ENCODE measurements at places on chromosomes 1 and 21.

- DNase-seq, result peak; percentile 43
These were observed 74.8 kb downstream of the MORN1 start for GRCh38 chr1:2316451-2316961.

DNA sequence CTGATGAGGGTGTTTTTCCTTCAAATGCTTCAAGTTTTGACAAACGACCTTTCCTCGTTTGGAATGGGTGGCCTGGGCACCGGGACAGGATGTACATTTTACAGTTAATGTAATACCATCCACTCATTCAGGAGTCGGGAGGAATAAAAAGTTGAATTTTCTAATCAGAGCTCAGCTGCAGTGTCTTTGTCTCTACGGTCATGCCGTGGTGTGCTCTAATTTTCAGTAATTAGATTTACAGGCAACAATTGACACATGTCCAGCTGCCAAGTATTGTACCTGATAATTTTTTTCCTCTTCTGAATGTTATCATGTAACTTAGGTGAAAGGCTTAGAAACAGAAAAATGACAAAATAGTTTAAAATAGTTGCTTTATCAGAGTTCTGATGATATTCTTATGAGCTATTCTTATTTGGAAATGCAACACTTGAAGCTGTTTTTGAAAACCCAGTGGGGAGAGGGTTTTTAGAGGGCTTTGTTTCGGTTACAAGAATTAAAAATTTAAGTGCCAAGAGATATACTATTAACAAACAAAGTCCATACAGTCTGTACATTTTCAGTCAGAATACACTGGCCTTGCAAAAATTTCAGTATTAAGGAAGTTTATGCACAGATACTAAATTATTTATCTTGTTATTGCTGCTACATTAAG lies 1.0 kb downstream of the CDKN2C start:
- no peak for DNase-seq

DNA sequence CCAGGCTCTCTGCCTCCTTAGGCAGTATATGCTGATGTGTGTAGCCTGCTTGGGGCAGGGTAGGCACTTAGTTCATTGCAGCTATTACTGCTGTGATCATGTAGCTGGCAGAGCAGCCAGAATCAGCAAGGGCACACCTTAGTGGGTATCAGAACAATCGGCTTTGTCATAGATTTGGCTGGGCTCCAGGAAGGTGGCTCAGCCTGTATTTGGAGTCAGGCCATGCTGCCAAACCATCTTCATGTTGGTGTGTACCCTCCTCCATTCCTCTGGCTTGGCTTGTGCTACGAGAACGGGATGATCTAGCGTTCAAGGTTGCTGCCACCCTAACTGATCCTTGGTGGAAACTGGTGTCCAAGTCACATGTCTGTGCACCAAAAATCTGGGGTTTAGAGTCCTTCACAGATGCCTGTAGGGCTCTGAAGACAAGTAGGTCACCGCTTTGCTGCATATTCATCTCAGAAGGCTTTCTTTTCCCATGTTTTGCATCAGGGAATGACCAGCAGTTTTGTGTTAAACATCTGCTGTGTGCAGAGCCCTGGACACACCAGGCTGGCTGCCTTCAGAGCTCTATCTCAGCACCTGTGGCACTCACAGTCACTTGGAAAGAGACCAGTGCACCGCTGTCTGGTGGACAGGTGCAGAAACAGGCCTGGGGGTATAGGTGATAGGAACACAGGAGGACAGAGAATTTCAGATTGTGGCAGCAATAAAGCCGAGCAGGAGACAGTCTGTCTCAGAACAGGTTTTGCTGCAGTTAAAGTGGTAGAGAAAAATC lies 23.7 kb downstream of the VANGL1 start:
- no peak for DNase-seq

- no peak for DNase-seq
These were observed 593.3 kb upstream of the NCAM2 start for GRCh38 chr21:20404915-20405314.

DNA sequence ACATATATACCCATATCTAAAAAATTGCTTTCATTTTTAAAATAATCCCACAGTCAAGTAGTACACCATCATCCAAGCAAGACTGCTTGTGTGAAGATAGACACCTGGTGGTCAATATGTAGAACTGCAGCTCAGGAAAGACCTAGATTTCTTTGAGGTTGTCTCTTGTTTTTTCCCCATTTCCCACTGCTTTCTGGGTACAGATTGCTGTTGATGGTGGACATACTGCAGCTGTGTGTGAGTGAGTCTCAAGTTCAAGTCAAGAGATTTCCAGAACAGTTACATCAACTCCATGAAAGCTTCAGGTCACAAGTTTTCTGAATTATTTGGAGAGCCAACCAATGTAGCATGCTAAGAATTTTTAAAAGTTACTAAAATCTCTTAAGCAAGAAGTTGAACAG lies 306.4 kb downstream of the DUSP10 start:
- no peak for DNase-seq

DNA sequence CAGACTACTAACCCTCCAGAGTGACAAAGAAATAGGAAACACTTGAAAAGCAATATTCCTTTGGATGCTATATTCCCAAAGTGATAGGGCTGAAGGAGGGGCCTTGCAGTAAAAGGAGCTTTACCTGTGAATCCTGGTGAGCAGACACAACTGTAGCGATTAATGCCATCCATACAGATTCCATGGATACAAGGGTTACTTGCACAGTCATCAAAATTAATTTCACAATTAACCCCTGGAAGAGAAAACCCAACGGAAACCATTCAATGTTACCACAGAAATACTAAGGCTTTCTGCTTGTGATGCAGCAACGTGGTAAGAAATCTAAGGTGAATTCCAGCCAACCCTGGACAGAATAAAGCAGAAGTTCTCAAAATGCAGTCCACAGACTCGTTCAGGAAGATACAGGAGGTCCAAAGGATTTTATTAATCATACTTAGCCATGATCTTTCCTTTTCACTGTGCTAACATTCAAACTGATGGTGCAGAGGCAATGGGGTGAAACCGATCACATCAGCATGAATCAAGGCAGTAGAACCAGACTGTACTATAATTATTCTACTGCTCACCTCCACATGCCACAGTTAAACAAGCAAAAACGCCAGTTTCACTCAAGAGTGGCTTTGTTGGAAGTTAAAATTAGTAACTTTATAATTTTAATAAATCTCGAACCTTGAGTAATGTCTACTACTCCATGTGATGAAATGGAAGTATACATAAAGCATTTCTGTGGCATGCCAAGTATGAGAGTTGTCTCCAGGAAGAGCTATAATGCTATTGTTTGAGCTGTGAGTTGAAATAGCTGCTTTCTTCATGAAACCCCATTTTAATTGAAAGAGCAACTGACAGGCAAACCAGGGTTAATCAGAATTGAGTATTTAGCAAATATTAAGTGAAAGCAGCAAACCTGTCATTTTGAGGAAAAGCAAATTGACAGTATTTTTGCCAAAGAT lies 63.2 kb upstream of the ADAM30 start:
- DNase-seq, result no peak

DNA sequence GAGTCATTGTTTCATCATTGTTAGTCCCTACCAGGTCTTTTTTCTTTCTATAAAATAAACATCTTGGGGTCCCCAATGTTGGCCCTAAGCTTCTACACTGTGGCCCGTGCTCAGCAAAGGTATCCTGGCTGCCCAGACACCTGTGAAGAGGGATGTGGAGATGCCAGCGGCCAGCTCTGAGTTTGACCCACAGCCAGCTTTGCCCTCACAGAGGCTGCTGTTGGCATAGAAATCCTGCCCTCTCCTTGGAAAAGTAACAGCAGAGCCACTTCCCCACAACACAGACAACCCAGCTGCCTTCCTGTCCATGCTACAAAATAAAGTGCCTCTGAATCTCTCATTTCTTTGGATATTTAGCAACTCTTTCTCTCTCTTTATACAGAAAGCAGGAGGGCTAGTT lies 6.0 kb downstream of the TRIM62 start:
- DNase-seq, result no peak

GRCh38 chr1:7679159-7679872 lies 91.8 kb upstream of the VAMP3 start:
- DNase-seq, result no peak

DNA sequence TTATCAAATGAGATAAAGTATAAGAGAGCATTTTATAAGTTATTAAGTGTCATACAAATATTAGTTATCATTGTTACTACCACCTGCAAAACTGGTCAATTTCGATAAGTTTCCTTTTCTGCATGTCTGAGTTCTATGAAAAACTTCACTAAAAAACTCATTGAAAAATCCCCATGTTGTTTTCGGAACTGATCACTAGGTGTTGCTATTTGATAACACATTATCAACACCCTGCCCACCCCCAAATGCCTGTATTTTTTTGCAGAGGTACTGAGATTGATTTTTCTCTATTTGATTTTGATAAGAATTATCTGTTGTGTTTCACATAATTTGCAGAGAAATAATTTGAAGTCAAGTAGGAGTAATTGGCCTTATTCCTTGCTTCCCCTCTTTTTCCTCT lies 22.1 kb upstream of the DISP1 start:
- DNase-seq, result no peak

GRCh38 chr1:13642306-13643004 lies 57.5 kb upstream of the PRDM2 start:
- peak; percentile 38 for DNase-seq

DNA sequence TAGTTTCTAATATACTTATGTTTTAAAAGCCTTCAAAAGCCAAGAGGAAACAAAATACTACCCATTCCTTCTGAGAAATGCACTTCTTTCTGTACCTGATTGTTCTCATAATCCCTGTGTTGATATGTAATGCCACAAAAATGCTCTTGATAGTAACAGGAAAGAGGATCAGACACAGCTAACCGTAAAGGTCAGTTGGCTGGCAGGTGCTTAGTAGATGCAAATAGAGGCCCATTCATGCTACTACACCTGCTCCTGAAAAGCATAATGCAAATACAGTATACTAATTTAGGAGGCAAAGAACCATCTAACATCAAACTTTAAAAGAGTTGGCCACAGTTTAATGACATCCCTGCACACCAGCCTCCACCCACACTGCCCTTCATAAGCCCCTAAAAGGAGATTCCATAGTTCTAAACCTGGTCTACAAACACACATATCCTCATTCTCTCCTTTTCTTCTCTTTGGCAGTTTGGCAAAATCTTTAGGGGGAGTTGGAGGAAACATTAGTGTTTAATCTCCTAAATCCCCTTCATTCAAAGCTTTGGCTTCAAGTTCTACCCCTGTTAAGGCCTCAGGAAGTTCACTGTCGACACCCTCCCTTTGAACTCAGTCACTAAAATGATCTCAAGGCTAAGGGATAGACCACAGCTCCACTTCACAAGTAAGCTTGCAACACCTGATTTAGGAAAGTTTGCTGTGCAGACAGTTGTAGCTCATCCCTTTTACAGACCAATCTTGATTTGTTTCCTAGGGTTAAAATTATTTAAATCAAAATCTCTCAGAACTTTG lies 2.9 kb upstream of the CD46 start:
- no peak for DNase-seq

GRCh38 chr1:167430849-167431242 lies 87.5 kb downstream of the CD247 start:
- DNase-seq, result no peak

DNA sequence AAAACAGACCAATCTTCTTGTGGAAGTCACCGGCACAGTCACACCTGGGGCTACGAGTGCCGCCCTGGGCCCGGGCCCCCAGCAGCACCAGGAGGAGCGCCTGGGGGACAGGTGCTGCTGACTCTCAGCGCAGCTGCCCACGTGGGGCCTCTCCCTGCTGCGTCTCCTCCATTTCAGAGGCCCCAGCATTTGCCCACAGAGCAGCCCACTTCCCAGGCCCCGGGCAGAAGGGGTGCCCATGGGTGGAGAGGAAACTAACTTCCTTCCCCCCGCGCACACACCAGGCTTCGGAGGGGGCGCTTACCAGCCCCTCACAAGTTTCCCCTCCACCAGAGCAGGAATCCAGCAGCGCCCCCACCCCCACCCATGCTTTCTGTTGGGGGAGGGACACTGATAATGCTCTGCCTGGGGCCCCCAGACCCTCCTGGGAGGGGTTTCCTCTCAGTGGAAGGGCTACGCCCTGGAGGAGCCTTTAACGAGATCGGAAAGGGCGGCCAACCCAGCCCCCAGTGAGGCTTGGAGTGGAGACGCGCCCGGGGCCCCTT lies 440 bp downstream of the TNFRSF25 start:
- DNase-seq, result no peak

GRCh38 chr1:24895511-24895910 lies 34.6 kb downstream of the RUNX3 start:
- no peak for DNase-seq

- no peak for DNase-seq
These were observed 51.5 kb upstream of the SCYL3 start for GRCh38 chr1:169945181-169945580.

DNA sequence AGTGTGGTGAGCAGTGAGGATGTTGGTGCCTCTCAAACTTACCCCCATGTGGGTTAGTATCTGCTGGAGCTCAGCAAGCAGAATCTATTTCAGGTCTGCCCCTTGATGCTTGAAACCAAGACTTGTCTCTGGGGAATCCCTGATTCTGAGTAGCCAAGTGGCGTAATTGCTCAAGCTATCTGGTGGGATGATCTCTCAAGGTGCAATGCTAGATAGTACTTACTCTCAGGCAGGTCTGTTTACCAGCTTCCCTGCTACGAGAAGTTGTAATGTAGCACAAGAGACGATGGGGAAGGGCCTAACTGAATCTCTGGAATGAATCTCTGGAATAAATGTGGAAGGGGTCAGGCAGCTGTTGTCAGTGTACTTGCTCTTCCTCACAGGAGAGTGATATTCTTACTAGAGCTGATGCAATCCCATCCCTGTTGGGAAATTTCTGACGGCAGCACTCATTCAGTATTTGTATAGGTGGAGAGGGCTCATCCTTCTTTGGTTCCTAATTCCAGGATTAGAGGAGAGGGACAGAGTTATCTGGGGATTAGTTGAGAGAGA lies 65.4 kb downstream of the MACF1 start:
- DNase-seq, result no peak

DNA sequence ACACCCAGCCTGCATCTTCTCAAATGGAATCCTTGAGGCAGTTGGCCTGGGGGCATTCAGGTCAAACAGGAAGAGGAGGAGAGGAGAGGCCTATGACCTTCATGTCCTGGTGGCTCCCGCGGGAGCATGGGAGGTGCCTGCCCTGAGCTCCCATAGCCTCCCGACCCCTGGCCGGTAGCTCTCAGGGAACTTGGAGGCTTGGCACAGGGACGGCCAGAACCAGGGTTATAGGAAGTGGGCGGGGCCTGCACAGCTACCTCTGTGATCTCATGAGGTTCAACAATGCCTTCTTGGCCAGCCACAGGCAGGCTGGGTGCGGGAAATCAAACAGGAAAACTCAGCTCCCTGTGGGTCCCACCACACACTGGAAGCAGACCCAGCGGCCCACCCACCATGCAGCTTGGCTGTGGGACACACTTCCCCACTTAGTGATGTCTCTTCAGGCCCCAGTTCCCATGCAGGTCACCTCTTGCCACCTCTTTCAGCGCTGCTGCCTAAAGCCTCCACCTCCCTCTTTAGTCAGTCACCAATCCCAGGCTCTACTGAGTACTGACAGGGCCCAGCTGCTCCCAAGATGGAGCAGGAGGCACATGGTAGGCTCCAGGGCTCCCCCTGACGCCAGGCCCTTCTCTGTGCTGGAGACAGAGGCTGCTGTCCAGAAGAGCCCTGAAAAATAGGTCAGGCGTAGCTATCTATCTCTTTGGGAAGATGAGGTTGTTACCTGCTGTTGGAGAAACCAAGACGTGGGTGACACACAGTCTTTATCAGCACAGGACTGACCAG lies at the start of gene SLFNL1:
Gene SLFNL1 (minus strand): TSS at position 200 of the 783 bp plus-strand sequence. CDS start 1,065 bp downstream, outside the sequence.
- peak; percentile 29 for DNase-seq

Data from MG63 (cell line).